ENCODE measurements at places on chromosomes 6 and 20.

DNA sequence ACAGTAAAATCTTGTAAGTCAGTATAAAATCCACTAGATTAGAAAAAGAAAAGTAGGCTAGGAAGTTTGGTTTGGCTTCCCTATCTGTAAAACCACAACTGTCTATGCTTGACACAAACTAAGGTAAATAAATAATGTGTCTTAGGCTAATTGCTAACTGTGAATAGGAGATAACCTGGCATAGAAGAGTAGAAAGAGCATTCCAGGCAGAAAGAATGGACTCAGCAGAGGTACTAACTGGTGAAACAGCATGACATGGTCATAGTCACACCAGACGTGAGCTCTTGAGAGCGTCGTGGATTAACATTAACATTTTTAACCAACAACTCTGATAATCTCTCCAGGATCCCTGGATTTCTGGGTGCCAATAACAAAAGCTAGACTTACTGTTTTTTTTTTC lies 8.7 kb upstream of the WTAP start:
- peak; percentile 24 for DNase-seq

DNA sequence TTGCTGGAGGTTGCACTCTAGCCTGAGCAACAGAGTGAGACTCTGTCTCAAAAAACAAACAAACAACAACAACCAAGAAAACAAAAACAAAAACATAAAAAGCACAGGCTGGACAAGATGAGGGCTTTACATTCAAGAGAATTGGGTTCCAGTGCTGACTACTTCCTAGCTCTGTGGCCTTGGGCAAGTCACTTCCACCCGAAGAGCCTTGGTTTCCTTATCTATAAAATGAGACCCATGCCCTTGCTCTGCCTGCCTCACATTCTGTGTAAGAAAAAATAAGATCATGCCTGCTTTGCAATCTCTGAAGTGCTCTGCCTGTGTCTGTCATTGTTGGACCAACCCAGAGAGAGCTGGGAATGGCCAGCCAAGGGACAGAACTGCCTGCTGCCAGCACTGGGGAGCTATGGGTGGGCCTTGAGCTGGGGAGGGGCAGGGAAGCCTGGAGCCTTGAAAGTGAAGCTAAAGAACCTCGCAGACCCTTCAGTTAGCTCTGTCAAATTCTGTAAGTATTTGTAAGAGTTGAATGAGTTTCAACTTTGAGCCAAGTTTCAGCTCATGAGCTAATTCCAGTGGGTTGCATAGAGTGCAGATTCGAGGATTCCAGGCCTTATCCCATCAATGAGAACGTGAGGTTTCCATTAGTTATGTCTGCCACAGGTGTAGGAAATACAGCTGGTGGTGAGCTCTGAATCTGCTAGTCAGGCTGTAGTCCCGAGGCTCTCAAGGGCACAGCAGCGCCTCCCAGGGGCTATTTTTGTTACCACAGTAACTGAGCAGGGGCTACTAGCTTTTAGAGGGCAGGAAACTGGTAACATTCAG lies 93.2 kb downstream of the DLGAP4 start:
- peak; percentile 43 for DNase-seq

DNA sequence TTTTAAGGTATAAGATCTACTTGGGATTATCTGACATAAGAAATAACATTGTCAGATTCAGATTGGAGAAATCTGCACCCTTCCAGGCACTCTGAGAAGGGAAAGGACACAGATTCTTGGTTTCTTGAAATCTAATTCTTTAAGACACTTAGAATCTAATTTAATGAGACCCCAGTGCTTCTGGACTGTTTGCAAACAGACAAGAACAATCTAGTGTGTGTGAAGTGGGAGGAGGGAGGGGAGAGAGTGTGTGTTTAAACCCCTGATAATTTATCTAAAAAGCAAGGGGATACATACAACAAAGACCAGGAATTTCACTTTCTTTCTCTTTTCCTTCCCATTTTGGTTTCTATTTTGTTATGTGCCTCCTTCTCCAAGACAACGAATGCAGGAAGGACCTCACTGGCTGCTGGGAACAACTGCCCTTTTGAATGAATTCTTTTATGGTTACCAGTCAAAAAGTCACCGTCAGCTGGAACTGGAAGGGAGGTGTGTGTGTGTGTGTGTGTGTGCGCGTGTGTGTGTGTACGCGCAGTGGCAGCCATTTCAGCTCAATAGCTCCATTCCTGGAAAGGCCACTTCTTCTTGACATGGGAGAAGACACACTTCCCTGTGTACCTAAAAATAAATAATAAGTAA lies 129.4 kb downstream of the BCAS1 start:
- DNase-seq = peak; percentile 96

GRCh38 chr20:48789185-48789668 lies 38.6 kb downstream of the PREX1 start:
- no peak for DNase-seq

DNA sequence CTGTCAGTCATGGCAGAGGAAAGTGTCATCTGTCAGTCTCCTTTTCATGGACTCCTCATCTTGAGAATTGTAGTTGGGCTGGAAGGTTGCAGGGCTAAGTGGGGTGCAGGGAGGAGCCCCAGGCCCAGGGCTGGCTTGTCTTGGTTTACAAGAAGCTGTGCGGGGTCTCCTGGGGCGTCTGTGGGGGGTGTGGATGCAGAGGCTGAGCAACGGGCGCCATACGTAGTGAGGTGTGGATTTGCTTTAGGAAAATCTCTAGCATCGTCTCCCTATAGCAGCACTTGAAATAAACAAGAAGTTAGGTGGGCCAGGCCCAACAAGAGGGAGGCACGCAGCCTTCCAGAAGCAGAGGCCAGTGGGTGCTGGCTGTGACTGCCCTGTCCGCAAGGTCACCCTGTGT lies 1.8 kb upstream of the SLC17A9 start:
- no peak for DNase-seq

DNA sequence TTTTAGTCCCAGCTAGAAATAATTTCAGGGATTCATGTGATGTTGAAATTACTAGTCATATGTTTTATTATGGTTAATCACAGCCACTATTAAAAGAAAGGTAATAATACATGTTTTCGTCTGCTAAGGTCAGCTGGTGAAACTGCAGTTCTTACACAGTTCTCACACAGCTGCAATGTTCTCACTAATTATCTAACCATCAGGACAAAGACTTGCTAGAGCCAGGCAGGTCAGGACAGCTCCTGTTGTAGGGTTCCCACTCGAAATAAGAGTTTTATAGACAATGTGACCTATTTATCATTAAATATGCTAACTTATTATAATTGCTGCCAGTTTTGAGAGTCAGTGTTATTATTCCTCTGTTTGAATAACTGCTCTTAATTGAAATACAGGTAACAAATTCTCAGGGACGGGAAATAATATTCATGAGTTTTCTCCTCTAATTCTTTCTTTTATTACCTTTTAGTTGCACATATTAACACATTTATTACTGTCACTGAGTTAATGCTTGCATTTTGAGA lies 97.9 kb downstream of the GJA1 start:
- DNase-seq = no peak

DNA sequence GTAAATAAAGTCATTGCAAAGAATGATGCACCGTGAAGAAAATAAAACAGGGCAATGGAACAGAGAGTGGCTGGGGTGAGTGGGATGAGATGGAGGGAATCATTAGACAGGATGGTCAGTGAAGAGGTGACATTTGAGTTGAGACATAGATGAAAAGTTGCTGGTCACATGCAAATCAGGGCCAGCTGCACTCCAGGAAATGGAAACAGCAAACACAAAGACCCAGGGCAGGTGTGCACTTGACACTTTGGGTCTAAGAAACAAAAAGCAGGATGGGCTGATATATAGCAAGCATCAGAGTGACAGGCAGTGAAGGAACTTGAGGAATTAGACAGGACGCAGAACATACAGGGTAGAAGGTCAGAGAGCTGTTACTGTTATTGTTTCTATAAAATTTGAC lies 171.5 kb upstream of the RIPOR2 start:
- no peak for DNase-seq

GRCh38 chr6:6455272-6455671 lies 133.2 kb upstream of the LY86 start:
- no peak for DNase-seq

- DNase-seq = no peak
Measured at GRCh38 chr6:389143-389542, 2.4 kb upstream of the IRF4 start.

- DNase-seq = peak; percentile 11
Measured at GRCh38 chr6:2021713-2022125, 223.7 kb downstream of the GMDS start.

GRCh38 chr6:75551367-75551952 lies 50.2 kb upstream of the SENP6 start:
- DNase-seq = no peak

- no peak for DNase-seq
Measured at GRCh38 chr20:54846948-54847347, 371.6 kb downstream of the DOK5 start.

GRCh38 chr20:12966468-12967085 lies 42.2 kb upstream of the SPTLC3 start:
- peak; percentile 56 for DNase-seq

DNA sequence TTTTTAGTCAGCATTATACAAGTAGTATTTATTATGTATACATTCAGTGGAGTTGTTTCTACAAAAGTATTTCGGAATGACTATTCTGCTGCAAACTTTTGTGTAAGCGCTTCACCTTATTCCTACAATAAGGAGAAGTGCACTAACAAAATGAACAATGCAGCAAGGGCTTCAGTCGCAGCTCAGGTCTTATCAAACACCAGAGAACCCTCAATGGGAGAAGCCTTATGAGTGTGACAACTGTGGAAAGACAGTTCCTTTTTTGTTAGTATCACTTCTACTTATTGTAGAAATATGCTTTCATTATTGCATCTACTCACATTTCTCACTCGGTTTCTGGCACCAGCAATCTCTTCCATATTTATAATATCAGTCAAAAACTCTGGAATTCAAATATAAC lies 18.8 kb downstream of the ZKSCAN3 start:
- DNase-seq = no peak

- DNase-seq = peak; percentile 26
Measured at GRCh38 chr6:168150551-168151320, 71.7 kb upstream of the FRMD1 start.

Data from kidney tubule cell (primary cell).